OCI-LY7 (cell line): ENCODE measurements at places on chromosomes 13 and 19. TPM values are rescaled to one million over a fixed set of nuclear protein-coding genes. Genes with fewer than 3 reads are reported as not detected.

DNA sequence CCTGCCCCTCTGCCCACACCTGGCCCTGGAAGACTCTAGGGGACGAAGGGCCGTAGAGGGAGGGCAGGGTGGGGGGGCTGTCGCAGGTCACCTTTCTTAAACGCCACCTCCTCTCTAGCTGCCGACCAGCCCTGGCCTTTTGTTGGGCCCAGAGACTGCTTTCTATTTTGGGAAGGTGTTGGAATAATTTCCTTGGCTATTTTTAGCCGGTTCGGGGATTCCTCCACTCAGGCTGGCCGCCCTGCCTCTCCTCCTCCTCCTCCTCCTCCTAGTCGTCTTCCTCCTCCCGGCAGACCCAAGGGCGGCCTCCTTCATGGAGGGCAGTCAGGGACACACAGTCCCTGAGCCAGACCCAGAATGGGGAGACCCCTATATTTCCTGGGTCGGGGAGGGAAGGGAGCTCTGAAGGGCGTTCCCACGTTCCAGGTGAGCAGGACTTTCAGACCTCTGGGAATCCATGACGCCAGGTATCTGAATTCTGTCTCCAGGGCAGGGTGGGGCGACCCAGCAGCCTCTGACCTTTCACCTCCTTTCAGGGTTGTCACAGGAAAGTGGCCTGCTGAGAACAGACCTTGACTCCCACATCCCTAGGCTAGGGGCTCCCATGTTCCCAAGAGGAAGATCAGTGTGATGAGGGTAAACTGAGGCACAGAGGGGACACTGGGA lies 19.9 kb downstream of the GADD45B start:
- DNase-seq: no peak

GRCh38 chr13:46389457-46390451 lies 2.7 kb upstream of the RUBCNL start:
- peak; percentile 90 for DNase-seq

- peak; percentile 70 for DNase-seq
Observed at GRCh38 chr13:36819739-36820090, 693 bp downstream of the RFXAP start.

DNA sequence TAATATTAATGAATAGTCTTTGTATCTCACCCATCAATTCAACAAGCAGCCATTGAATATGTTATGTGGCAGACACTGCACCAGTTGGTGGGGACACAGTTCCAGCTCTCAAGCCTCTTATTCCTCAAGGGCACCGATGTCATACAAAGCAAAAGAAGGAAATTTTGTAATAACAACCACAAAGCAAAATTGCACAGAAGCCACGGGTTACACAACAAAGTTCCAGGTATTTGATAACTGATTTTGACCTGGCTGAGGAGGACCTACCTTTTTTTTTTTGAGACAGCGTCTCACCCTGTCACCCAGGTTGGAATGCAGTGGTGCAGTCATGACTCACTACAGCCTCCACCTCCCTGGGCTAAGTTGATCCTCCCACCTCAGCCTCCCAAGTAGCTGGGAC lies 266.7 kb downstream of the FOXO1 start:
- DNase-seq: no peak

DNA sequence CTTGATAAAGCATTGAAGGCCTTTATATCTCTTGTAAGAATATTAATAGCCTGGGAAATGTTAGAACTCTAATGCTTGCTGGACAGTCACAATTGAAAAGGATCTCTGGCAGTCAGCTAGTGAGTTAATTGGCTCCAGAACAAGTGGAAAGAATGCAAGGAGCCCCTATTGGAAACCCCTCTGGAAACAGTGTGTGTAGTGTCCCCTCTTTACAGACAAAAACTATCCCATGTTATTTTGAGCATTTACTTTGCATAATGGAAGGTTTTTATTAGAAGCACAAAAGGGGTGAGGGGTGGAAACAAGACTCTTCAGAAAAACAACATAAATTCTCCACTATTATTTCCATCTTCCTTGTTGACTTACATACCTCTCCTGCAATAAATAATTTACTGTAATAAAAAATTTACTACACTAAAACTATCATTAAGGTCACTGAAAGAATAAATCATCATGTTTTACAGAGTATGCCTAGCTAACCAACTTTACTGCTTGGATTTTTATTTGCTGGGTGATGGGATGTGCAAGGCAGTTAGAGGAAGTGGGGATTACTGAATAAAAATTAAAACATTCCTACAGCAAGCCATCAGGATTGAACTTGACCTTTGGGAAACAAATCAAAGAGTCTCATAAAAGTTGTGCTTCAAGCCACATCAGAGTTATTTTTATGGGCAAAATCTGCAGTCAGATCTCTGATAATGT lies 610.4 kb downstream of the TBC1D4 start:
- DNase-seq: no peak

- no peak for DNase-seq
Observed at GRCh38 chr19:4487572-4487971, 15.5 kb downstream of the HDGFL2 start.

DNA sequence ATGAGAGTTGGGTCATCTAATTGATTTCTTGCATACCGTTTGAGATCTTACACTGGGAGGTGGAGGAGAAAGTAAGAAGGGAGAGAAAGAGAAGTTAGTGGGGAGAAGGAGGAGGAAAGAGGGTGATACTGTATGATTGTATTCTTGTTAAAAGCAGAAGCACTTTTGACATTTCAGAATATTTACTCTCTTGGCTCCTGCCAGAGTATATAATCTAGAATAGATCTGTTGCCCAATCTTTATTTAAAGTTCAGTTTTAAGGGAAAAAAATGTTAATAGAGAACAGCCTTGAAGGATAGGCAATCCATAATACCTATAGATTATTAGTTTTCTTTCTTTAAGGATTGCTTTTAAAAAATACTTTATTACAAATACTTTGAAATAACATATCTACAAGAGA lies 41.5 kb downstream of the PDS5B start:
- no peak for DNase-seq

Gene CEACAM7
- not detected in 2 replicates for total RNA-seq

Gene OR10H1
- total RNA-seq: 0.11 TPM in 1 of 2 replicates, not detected in the other

Gene FLT3LG
- total RNA-seq: 8.4 and 11.7 TPM in 2 replicates
